ENCODE measurements at places on chromosomes 12 and 14.
A peak's percentile ranks its signal among the peaks of the same experiment; 100 is the strongest.

- no peak for DNase-seq
Measured at GRCh38 chr12:104736307-104736706, 221.8 kb downstream of the SLC41A2 start.

GRCh38 chr12:95805864-95806671, 15.5 kb upstream of the NTN4 start:
- DNase-seq: peak; percentile 20

- DNase-seq: peak; percentile 97
Measured at GRCh38 chr14:74618078-74618952, 6.3 kb upstream of the LTBP2 start.

GRCh38 chr12:75603475-75603874, 92.1 kb upstream of the KRR1 start:
- no peak for DNase-seq

DNA sequence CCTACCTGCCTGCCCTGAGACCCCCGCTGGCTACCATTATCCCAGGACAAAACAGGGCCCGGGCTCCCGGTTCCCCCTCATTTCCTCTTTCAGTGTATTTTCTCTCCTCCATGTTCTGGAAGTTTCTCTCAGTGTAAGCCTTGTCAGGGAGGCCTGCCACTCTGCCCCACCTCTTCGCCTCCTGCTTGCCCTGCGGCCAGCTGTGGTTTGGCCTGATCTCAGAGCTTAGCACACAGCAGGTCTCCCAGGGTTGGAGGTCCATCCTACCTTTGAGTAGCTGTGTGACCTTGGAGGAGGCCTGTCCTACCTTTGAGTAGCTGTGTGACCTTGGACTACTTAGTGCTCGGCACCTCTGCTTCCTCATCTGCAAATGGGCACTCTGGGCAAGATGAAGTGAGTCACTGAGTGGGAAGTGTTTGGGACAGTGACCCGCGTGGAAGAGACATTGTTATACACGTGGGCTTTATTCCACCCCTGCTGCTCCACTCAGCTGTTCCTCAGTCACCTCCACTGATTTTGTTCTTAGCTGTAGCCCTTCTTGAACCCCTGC, 212.7 kb downstream of the ZFP36L1 start:
- DNase-seq: peak; percentile 55

DNA sequence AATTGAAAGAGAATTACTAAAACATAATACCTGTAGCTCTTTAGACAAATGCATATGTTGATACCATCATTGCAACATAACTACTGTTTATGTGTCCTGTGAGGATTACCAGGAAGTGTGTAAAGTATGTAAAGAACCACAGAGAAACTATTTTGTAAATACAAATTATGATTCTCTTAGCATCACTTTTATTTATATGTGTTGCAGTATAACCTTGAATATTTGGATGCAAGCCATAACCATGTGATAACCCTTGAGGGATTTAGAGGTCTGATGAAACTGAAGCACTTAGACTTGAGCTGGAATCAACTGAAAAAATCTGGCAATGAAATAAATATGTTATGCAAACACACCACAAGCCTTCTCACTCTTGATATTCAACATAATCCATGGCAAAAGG, 77.5 kb downstream of the LRRC9 start:
- no peak for DNase-seq

- no peak for DNase-seq
Measured at GRCh38 chr12:56632701-56633467, 2.8 kb upstream of the BAZ2A start.

DNA sequence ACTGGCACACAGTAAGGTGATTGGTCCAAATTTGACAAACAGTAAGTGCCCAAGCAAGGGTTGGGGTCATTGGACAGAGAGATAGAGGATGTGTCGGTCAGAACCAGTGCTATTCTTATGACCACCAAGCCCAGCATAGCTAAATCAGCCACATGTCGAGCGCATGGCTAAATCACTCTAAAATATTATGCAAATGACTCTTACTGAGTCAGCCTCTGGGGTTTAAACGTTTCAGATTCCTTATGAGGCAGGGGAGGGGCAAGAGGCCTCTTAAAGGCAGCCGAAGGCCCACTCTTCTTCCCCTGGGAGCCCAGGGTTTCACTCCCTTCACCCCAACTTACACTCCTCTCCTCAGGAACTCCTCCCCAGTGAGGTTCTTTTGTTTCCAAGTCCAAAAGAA, 603 bp upstream of the ENDOU start:
- no peak for DNase-seq

GRCh38 chr12:56293795-56294194, 6.3 kb downstream of the CS start:
- no peak for DNase-seq

- no peak for DNase-seq
Measured at GRCh38 chr12:82756303-82756702, 69.6 kb downstream of the TMTC2 start.

- DNase-seq: no peak
Measured at GRCh38 chr12:54358191-54358944, 5.9 kb downstream of the GPR84 start.

DNA sequence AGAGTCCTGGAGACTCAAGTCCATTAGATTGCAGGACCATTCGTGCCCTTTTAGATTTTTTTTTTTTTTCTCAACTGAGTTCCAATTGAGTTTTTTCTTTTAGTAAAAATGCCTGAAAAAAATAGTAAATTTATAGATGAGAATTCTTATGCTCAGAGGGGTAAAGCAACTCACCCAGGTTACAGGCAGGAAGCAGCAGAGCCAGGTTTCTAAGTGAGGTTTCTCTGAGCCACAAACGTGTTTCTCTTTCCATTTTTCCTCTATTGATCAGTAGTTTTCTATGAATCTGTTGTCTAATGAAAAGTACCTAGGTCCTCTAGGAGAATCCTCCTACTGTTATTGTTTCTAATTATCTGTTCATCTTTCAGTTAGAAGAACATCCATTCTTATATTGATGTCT, 66.4 kb upstream of the C12orf71 start:
- no peak for DNase-seq

DNA sequence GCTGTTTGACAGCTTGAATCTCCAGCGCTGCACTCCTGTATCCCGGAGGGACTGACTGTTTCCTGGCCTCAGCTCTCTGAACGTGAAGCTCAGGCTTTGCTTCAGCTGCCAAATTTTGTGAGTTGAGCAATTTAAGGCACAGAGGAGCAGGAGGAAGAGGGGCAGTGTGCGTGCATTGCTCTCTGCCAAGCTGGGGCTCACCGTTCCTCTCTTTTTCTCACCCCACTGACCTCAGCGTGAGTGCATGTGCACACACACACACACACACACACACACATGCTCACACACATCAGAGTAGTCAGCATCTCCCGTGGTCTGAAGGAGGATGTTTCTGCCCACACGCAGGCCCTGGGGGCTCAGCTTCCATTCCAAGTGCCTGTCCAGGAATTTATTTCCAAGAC, 27.8 kb upstream of the BDKRB2 start:
- DNase-seq: no peak

- no peak for DNase-seq
Measured at GRCh38 chr12:96226401-96226800, 32.2 kb downstream of the ELK3 start.

GRCh38 chr14:92785667-92786426, 8.3 kb upstream of the GOLGA5 start:
- peak; percentile 94 for DNase-seq

GRCh38 chr12:117142094-117142493, 42.9 kb upstream of the TESC start:
- DNase-seq: no peak

GRCh38 chr14:64705381-64706118, 1.3 kb downstream of the PLEKHG3 start:
- no peak for DNase-seq

DNA sequence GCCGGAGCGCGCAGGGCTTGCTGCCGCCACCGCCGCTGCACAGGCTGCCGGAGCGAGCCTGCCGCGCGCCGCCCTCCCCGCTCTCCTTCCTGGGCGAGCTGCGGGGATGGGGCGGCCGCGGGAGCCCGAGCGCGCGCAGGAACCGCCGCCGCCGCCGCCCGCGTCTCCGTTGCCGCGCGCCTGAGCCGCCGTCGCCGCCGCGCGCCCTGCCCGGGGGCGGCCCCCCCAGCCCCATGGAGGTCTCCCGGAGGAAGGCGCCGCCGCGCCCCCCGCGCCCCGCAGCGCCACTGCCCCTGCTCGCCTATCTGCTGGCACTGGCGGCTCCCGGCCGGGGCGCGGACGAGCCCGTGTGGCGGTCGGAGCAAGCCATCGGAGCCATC, 352 bp downstream of the PLXNC1 start:
- DNase-seq: no peak

- no peak for DNase-seq
Measured at GRCh38 chr14:40100544-40101196, 668.4 kb upstream of the FBXO33 start.

- no peak for DNase-seq
Measured at GRCh38 chr12:30965613-30965985, 39.1 kb downstream of the TSPAN11 start.

GRCh38 chr12:50174971-50175715, 8.0 kb upstream of the CERS5 start:
- DNase-seq: peak; percentile 63

DNA sequence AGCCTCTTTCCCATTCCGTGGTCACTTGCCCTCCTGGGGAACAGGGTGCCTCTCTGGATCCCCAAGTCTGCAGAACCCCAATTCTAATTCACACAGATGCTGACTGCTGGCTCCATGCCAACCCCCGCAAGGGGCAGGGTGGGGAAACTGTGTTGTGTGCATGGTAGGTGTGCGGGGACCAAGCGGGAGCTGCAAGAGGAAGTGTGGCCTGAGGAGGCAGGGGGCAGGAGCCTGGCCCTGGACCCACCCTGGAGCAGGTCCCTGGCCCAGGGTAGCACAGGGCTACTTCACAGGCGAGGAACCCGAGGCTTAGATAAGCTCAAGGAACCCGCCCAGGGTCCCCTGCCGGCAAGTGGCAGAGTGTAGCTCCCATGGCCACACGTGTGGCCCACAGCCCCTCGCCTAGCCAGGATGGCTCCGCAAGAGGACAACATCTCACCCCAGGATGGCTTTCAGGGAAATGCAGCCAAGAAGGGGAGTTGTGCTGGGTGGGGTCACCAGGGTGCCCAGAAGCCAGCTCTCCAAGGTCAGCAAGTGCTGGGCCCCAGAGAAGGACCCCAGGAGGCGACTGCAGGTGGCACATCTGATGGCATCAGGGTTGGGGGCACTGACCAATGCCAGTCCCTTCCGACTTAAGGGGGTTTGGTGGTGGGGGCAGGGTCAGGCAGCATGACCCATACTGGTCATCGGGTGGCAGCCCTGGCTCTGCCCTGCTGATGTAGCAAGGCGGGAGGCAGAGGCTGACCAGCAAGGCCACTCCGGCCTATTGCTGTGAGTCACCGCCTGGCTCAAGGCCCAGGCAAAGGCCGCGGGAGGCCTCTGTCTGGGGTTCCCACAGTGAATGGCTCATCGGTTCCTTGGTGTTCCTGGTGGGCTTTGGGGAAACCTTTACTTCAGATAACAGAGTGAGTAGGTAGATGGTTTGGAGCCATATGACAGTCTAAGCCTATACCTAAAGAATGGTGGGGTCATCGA, 37.3 kb upstream of the EML1 start:
- DNase-seq: no peak

- DNase-seq: no peak
Measured at GRCh38 chr12:6667559-6668210, 4.8 kb upstream of the ING4 start.

DNA sequence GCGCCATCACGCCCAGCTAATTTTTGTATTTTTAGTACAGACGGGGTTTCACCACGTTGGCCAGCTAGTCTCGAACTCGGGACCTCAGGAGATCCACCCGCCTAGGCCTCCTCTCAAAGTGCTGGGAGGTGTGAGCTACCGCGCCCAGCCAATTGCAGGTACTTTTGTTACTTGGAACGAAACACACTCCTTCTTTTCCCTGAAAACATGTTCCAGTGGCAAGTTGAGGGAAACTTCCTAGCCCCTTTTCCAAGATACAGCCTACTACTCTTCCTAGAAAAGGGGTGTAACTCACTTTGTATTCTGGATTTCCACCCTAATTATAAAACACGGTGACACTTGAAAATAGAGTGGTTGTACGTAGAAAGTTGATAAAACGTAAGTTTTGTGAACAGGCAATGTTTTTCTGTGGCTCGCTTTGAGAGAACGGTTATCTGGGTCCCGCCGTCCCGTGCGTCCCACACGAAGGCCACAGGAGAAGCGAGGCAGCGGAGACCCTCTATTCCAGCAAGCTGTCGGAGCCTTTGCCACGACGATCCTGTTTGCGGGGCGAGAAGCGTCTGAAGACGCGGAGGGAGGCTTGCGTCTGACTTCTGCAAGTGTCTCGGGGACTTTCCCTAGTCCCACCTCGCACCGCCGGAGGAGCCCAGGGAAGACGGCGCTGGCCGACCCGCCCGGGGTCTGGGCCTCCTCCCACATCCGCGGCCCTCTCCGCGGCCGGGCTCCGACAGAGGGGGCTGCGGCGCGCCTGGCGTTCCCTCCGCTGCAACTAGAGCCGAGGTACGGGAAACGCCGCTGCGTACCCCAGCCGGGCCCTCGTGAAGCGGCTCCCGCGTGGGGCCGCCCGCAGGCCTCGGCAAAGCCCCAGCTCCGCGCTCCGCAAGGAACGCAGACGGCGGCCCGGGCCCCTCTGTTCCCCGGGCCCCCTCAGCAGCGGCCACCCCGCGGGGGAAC, 745 bp downstream of the CDCA4 start:
- peak; percentile 45 for DNase-seq

GRCh38 chr12:95874452-95874851, 15.7 kb downstream of the SNRPF start:
- DNase-seq: no peak

DNA sequence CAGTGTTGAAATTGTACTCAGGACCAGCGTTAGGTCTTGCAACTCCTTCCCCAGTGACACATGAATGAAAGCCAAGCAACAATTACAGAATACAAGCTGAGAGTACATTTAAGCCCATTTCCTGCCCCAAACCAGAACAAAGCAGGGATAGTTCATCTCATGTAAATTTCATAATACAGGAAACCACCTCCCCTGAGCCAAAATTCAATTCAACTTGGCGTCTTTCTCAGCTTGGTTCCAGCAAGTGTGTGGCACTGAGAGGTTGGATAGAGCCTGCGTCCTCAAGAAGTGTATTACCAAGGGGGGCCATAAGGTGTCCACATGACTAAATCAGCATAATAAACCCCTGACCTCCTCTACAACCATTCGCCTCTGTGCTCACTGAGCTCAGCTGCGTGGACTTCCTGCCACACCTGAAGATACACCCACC, 278.9 kb upstream of the CRY1 start:
- DNase-seq: peak; percentile 75

DNA sequence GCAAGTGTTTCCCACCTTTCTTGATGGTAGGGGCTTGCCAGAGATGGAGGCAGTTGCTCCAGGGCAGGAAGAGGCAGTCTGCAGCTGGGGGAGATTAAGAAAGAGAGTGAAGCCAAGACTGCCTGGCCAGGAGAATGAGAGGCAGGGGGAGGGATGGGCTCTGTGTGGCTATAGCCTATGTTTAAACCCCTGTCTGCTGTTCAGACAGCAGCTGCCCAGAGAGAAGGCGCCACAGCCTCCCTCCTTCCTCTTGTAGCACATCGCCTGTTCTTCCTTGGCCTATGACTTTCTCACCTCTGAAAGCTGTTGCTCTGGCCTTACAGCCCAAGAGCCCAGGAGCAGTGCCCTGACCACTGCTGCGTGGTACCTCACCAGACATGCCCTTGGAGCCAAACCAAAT, 61.7 kb downstream of the EMP1 start:
- DNase-seq: no peak

All from inflammatory macrophage treated with lipopolysaccharide for 4 hours (primary cell).